ENCODE measurements at places on chromosomes 4 and X. TPM values are rescaled to one million over a fixed set of nuclear protein-coding genes. Genes with fewer than 3 reads are reported as not detected.

Gene PRPS2
- total RNA-seq = 73.9 TPM

Gene CLIC2
- not detected for total RNA-seq

Gene C4orf54
- not detected for total RNA-seq

Gene ATOH1
- not detected for total RNA-seq

Gene LETM1
- 129 TPM for total RNA-seq

Gene SMC1A
- 47.6 TPM for total RNA-seq

DNA sequence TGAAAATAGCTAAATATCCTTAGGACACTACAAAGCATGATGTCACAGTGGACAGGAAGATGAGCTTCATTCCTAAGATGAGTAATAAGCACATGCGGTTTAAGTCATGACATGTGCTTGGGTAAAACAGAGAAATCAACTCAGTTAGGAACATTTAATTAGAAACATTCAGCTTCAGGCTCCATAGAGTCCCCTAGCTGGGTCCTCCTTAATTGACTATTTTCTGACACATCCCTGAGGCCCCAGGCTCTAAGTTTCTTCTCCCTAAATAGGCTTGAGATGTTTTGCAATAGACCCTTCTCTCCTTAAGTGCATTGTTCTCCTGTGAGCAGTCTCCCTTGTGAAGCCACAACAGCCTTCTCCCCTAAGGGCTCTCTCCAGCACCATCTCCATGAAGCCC lies 70.4 kb upstream of the ANXA3 start:
- H3K27me3 ChIP-seq = no peaks in the 10 kb centered on the region
- H3K4me3 ChIP-seq = no peak overlapping the region
- DNase-seq = no peak

DNA sequence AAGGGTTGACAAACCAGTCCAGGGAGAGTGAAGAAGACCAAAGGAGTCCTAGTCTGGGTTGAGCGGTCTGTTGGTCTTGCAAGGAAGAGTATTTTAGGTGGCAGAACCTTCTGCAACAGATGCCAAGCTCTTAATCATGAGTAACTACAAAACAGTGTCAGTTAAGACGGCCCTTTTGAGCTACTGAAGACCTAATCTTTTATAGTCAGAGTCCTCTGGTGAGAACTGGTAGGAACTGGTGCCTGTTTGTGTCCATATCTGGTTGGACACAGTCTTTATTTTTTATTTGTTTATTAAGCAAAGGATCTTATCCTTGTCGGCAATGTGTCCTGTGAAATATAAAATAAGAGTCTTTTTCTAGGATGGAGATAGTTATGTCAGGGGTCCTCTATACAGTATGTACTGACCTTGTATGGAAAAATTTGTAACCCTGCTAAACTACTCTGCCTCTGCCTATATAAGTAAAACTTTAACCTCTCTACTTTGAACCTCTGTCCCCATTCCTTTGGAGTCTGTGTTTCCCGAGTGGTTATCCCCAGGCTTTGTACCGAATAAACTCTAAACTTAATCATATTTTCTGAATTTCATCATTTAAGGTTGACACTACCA lies 47.1 kb downstream of the FAM13A start:
- H3K27ac ChIP-seq = no peak overlapping the region
- H3K36me3 ChIP-seq = peaks cover 5% of the 10 kb centered on the region
- no peaks in the 10 kb centered on the region for H3K27me3 ChIP-seq
- no peaks in the 10 kb centered on the region for H3K4me1 ChIP-seq
- no peak overlapping the region for H3K4me3 ChIP-seq

GRCh38 chrX:100994352-100995281 lies 25.1 kb downstream of the ARL13A start:
- H3K4me1 ChIP-seq = peaks cover 21% of the 10 kb centered on the region
- no peak overlapping the region for H3K4me3 ChIP-seq
- H3K27me3 ChIP-seq = no peaks in the 10 kb centered on the region
- peak; percentile 76 for DNase-seq
- H3K27ac ChIP-seq = peak overlapping the region; percentile 58
- peaks cover 29% of the 10 kb centered on the region for H3K36me3 ChIP-seq

GRCh38 chr4:74038086-74038424 lies 434 bp downstream of the CXCL3 start:
- no peaks in the 10 kb centered on the region for H3K36me3 ChIP-seq
- H3K27me3 ChIP-seq = no peaks in the 10 kb centered on the region
- DNase-seq = no peak
- H3K4me1 ChIP-seq = peaks cover 51% of the 10 kb centered on the region
- H3K4me3 ChIP-seq = peak overlapping the region; percentile 78
- peak overlapping the region; percentile 51 for H3K27ac ChIP-seq

DNA sequence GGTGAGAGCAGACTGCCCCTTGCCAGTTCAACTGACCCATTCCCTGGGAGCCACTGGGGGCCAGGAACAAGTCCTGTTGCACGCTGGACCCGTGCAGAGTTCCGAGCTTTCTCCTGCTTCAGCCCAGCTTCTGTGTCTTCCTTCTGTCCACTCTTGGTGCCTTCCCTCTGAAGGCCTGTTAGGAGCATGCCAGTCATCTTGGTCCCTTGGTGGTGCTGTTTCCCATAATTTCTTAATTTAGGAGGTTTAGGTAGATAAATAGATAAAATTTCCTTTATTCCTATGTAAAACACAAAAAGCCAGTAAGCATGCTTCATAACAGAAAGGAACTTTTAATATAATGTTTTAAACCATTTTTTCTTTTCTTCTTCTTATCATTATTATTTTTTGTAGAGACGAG lies 672.7 kb downstream of the CCSER1 start:
- no peak for DNase-seq
- no peaks in the 10 kb centered on the region for H3K36me3 ChIP-seq
- no peak overlapping the region for H3K27ac ChIP-seq
- no peak overlapping the region for H3K4me3 ChIP-seq
- no peaks in the 10 kb centered on the region for H3K27me3 ChIP-seq
- no peaks in the 10 kb centered on the region for H3K4me1 ChIP-seq

- no peak for DNase-seq
- H3K36me3 ChIP-seq = no peaks in the 10 kb centered on the region
These were observed 95.5 kb downstream of the MXRA5 start for GRCh38 chrX:3250966-3251365.

DNA sequence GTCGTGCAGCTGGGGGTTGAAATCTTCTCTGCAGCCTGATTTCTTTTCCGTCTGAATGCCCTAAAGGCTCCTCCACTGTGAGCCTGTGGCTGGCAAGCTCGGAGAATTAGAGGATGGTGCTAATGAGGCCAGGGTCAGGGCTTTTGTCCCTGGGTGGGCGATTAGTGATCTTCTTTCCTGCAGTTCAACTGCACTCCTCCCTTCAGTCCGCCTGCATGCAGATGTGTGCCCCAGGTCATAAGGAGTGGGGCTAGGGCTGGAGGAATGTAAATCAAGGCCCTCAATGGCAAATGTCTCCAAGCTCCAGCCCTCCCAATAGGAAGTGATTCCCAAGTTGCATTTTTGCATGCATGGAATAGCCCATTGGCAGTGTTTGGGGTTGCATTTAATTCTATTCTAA lies 405.0 kb downstream of the AFF2 start:
- no peaks in the 10 kb centered on the region for H3K4me1 ChIP-seq
- H3K4me3 ChIP-seq = no peak overlapping the region
- no peak for DNase-seq
- H3K27me3 ChIP-seq = no peaks in the 10 kb centered on the region
- no peak overlapping the region for H3K27ac ChIP-seq
- H3K36me3 ChIP-seq = no peaks in the 10 kb centered on the region

DNA sequence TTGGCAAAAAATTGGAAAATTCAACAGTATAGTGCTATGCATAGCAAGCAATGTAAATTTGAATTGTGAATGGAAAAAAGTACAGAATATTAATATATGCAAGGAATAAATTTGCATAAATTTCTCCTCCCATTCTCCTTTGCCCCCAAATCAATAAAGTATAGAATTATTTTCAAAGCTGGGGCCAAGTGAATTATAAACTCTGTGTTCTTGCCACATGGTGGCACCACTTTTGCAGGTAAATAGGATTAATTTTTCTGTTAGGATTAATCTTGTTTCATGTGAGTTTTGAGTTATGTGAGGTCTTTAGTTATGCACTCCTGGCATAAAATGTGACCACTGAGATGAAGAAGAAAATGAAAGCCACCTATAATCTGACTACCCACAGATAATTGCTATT lies 19.9 kb downstream of the COPS4 start:
- H3K27ac ChIP-seq = no peak overlapping the region
- no peaks in the 10 kb centered on the region for H3K4me1 ChIP-seq
- no peaks in the 10 kb centered on the region for H3K27me3 ChIP-seq
- H3K36me3 ChIP-seq = peaks cover 6% of the 10 kb centered on the region
- DNase-seq = peak; percentile 44

DNA sequence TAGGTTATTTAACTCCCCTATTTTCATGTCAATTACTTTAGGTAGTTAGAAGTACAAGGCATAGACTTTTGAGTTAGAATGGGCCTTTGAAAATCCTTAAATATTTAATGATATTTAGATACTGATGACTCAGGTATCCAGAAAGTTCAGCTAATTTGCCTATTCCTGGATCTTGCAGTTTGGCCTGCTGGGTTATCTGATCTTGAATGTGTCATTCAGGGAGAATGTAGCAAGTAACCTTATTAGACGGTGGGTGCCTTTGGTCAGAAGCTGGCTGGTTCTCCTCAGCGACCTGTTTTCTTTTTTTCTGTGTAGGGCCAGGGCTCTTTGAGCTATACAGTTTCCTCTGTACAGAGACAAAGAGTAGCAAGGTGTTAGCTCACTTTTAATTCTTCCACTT lies 42.0 kb downstream of the MTM1 start:
- DNase-seq = peak; percentile 14
- H3K27me3 ChIP-seq = no peaks in the 10 kb centered on the region
- H3K4me1 ChIP-seq = no peaks in the 10 kb centered on the region
- H3K36me3 ChIP-seq = no peaks in the 10 kb centered on the region
- no peak overlapping the region for H3K4me3 ChIP-seq

DNA sequence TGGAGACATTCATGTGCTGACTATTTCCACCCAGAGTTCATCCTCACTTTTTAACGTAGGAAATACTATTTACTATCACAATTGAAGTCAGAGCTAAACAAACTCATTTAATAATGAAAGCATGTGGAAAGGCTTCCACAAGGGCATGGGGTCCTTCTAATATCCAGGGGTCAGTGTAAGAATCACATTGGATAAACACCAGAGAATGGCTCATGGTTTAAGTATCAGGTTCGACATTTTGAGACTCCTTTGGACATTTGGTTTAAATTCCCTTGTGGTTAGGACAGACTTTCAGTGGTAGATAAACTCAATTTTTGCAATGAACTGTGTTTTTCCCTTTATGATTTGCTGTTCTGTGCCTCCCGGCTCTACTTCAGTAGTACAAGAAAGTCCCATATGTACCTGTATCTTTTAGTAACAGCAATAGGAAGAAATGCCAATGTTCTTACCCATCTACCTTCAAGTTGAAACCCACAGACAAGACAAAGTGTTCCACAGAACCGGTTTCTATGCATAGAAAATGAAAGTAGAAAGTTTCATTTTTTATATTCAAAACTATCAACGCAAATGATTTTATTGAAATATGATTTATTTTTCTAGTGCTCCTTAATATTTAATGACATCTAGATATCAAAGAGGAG lies 589.0 kb upstream of the FAM241A start:
- DNase-seq = no peak
- H3K4me1 ChIP-seq = peaks cover 23% of the 10 kb centered on the region
- no peaks in the 10 kb centered on the region for H3K36me3 ChIP-seq
- H3K27ac ChIP-seq = no peak overlapping the region

- DNase-seq = no peak
- H3K27me3 ChIP-seq = no peaks in the 10 kb centered on the region
- no peak overlapping the region for H3K4me3 ChIP-seq
- H3K4me1 ChIP-seq = peaks cover 7% of the 10 kb centered on the region
These were observed 33.5 kb upstream of the SETD7 start for GRCh38 chr4:139589336-139590018.

DNA sequence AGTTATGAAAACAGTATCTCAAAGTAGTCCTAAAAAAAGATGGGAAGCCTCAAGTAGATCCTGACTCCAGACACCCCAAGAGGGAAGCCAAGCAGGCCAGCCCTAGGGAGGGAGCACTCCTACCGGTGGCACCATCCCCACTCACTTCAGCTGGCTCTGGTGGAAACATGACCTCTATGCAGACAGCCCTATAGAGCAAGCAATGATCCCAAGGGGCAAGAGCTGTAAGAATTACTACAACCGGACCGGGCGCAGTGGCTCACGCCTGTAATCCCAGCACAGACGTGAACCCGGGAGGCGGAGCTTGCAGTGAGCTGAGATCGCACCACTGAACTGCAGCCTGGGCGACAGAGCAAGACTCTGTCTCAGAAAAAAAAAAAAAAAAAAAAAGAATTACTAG lies 5.7 kb downstream of the LETM1 start:
- H3K4me1 ChIP-seq = peaks cover 3% of the 10 kb centered on the region
- H3K36me3 ChIP-seq = peaks cover 6% of the 10 kb centered on the region
- no peak overlapping the region for H3K4me3 ChIP-seq
- no peak overlapping the region for H3K27ac ChIP-seq
- no peak for DNase-seq

DNA sequence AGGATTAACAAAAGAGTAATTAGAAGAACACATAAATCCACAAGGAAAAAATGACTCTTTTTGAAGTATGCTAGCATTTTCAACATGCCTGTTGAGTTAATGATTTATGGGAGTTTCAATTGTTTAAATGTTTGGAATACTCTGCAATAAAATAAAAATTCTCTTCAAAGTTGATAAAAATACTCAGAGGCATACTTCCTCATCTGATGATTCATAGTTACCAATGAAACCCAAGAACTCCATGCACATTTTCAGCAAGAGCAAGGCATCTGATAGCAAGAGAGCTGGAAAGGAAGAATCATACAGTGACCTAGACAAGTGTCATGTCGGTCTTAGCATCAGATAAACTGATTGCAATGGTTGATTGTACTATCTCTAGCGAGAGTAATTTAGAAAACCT lies 443.7 kb upstream of the ATOH1 start:
- DNase-seq = peak; percentile 65
- H3K27ac ChIP-seq = peak overlapping the region; percentile 81
- H3K4me1 ChIP-seq = peaks cover 23% of the 10 kb centered on the region
- peak overlapping the region; percentile 25 for H3K4me3 ChIP-seq
- H3K27me3 ChIP-seq = no peaks in the 10 kb centered on the region
- no peaks in the 10 kb centered on the region for H3K36me3 ChIP-seq

DNA sequence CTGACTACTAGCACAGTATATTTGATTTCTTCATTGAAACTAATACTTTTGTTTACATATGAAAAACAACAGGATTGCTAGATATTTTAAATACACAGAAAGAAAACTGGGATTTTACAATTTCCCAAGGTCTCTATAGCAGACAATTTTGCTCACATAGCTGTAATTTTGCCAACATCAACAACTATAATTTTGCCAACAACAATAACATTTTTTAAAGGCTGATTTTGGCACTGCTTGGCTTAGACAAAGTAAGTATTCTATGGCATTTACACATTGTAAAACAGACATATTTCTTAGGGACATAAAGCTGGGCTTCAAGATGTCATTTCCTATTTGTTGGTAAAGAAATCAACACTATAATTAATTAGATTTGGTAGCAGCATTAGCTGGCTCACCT lies 922.1 kb downstream of the RAB28 start:
- H3K36me3 ChIP-seq = no peaks in the 10 kb centered on the region
- H3K4me1 ChIP-seq = no peaks in the 10 kb centered on the region
- H3K4me3 ChIP-seq = no peak overlapping the region
- no peak for DNase-seq
- H3K27me3 ChIP-seq = no peaks in the 10 kb centered on the region

- no peaks in the 10 kb centered on the region for H3K4me1 ChIP-seq
- H3K27ac ChIP-seq = no peak overlapping the region
- peak; percentile 19 for DNase-seq
These were observed 78.2 kb downstream of the IL21 start for GRCh38 chr4:122542411-122543236.
